ENCODE measurements at places on chromosomes 4 and X. TPM values are rescaled to one million over a fixed set of nuclear protein-coding genes. Genes with fewer than 3 reads are reported as not detected.
A peak's percentile ranks its signal among the peaks of the same experiment; 100 is the strongest.

- no peak for DNase-seq
Observed at GRCh38 chrX:134580907-134581306, 77.4 kb downstream of the PLAC1 start.

The AR gene
- total RNA-seq, result 13.1 TPM

DNA sequence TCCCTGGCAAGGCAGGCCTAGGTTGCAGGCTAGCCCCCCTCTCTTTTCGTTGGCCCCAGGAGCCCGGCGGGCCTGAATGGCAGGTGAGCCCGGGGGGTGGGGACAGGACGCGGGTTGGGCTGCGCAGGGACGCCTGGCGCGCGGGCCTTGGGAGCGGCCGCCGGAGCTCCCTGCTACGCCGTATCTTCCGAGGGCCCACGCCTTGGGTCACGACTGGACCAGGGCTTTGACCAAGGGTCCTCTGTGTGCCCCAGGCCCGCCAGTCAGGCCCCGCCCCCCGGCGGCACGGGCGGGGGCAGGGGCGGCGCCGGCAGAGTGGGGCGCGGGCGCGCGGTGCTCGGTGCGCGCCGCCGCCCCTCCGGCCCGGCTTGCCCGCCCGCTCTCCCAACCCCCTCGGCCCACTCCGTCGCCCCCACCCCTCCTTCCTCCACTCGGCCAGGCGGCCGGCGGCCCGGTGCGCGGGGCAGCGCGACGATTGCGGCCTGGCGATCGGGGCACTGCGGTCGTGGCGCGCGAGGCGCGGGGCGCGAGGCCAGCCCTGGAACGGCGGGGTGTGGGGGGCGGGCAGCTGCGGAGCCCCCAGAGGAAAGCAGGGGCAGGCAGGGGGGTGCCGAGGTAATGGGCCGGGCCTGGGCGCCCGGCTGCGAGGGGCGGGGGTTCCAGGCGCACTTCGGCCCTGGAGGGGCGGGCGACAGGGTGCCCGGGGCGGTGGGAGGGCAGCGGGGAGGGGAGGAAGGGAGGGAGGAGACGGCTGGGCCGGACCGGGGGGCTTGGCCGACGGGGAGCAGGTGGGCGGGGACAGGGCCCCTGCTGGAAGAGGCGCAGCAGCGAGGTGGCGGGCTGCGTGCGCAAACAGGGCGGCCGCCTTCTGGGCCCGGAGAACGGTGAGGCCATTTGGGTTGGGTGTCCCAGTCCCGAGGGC is at the start of gene PRRG3:
Gene PRRG3, plus strand, starts transcription at position 798 of the 922 bp plus-strand sequence. CDS start 3,357 bp downstream, outside the sequence.
- DNase-seq, result peak; percentile 44

The FGB gene
- total RNA-seq, result not detected

The SMIM10 gene
- 6.4 TPM for total RNA-seq

GRCh38 chr4:2489081-2489805 is 20.3 kb downstream of the RNF4 start:
- no peak for DNase-seq

The P2RY8 gene
- 3.8 TPM for total RNA-seq

GRCh38 chrX:9650091-9650490 is 115.6 kb downstream of the GPR143 start:
- DNase-seq, result peak; percentile 23

DNA sequence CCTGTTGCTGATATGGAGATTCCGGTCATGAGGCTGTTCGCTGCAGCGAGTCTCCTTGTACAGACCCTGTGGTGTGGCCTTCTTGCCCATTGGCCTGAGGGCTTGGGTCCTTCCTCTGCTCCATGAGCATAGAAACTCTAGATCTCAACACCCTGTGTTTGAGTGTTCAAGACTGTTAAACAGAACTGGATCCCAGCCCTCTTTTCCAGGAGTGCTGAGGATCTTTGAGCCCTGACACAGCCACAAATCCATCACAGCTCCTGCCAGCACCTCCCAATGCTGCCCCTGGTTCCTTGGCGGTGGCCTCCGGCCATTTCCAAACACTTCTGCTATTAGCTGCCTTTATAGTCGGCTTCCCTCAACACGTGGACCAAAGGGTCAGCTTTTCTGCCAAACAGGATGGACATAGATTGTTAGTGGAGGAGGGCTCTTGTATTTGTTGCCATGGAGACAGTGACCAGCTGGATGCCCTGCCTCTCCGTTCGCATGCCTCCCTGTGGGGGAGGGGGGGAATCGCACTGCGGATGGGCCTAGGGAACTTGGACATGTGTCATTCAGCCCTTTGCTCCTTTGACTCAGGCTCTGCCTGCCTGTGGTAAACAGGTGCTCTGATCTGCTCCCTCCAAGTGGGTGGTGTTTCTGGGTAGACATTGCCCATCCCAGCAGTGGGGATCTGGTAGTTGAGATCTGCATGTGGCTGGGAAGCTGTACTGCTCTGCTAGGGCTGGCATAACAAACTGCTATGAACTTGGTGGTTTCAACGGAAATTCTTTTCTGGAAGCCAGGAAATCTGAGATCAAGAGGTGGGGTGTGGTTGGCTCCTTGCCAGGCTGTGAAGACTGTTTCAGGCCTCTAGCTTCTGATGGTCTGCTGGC is 6.9 kb upstream of the WDR1 start:
- DNase-seq, result peak; percentile 75
